ENCODE measurements at places on chromosomes 11 and 22.

GRCh38 chr11:64620381-64620971 lies 29.5 kb downstream of the SLC22A12 start:
- no peak for DNase-seq

DNA sequence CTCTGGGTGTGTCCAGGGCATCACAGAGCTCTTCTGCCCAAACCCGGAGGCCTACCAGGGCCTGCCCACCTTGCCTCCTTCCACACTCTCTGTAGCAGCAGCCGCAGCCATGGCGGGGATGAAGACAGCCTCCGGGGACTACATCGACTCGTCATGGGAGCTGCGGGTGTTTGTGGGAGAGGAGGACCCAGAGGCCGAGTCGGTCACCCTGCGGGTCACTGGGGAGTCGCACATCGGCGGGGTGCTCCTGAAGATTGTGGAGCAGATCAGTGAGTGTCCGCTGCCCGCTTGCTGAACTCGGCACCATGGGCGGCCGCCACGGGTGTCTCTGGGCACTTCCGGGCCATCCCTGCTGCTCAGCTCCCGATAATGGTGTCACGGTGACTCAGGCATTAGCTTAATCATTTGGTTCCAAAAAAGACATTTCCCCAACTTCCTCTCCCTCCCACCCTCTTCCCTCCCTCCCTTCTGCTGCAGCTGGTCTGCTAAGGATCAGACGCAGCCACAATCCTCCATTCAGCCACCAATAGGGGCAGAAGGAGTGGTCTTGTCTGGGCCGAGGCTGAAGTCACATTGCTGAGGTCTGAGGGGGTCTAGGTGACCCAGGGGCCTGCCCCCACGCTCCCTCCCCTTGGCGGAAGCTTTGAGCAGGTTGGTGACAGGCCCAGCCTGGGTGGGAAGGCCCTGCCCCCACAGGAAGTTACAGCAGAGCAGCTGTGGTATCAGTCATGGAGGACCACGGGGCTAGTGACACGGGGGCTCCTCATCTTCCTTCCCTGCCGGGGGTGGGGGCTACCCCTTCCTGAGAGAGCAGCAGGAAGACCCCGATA lies 950 bp downstream of the FERMT3 start:
- peak; percentile 65 for DNase-seq

GRCh38 chr22:34688825-34689224 lies 377.1 kb upstream of the ISX start:
- no peak for DNase-seq

DNA sequence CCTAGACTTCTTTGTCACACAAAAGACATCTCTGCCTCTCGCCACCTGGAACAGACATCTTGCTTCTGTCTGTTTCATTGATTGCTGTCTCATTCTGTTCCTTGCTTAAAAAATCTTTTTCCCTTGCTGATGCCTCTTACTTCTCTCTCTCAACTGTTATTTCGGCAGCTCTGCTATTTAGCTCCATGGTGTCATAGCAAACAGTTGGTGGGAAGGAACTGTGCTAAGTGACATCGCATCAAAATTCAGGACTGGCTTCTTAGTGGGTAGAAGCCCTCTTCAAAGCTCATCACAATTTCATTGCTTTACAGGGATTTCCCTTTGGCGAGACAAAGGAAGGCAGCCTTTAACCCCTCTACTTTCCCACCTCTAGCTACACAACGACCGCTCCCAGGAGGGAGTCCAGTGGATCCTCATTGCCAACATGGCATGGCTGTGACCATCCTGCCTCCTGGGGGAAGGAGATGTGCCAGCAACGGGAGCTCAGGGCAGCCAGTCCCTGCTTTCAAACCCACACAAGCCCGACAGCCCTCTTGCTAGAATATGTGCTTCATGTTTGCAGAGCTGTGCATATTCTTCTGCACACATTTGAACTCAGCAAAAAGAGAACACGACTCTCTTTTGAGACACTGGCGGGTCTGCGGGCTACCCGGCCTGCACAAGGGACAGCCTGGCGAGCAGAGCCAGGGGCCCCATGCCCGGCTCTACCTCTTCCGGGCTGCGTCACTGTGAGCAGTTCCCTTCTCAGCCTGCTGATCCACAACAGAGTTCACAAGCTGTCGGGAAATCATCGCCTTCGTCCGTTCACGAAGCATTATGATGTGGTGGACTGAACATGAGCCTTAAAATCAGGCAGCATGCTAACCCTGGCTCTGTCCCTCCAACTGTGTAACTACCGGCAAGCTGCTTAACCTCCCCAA lies 51.1 kb upstream of the JAM3 start:
- DNase-seq: no peak

- peak; percentile 25 for DNase-seq
These were observed 354.4 kb downstream of the SOX6 start for GRCh38 chr11:16001899-16002426.

DNA sequence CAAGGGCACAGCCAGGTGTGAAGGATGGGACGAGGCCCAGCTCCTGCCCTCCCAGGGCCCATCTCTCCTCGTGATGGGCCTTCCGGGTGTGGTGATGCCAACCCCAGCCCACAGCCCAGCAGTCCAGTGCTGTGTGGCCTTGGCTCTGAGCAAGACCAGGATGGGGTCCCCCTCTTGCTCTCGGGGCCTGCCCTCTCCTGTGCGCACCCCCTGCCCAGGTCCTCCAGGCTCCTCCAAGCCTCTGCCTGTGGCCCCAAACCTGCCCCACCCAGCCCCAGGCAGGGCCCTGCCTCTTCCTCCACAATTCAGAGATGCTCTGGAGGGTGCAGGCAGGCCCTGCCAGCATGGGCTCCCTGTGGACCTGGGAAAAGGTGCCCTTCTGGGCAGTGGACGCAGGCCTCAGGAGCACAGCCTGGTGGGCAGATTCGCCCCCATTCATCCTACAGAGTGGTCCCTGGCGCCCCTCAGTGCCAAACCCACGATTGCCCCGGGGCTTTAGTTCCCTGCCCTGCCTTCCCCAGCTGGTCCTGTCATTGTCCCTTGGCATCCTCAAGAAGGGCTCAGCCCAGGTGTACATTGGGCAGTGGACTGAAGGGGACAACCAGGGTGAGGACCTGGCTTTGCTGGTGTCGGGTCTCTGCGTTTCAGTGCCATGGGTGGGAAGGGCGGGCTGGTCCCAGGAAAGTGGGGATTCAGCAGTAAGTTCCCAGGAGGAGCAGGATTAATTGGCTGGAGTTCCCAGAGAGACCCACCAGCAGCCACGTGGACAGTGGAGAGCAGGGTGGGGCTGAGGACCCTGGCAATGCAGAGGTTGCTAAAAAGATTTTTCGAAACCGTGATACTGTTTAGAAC lies 19.8 kb downstream of the EIF1AD start:
- DNase-seq: no peak

- no peak for DNase-seq
These were observed 78.4 kb downstream of the XRRA1 start for GRCh38 chr11:74870485-74870884.

DNA sequence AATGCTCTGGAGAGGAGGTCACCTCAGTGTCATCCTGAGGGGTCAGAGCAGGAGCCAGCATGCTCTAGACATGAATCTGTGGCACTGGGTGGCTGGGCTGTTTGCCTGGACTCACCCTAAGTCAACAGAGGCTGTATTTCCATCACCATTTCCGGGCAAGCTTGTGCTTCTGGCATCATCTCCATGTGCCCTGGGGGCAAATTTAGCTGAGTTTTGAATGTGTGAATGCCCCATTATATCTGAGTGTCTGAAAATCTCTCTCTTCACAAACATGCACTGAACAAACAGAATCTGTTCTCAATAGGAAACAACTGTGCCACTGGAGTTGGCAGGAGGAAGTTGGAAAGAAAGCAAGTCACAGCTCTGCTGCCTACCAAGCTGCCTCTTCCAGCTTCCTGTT lies 356.2 kb downstream of the GRM5 start:
- no peak for DNase-seq

DNA sequence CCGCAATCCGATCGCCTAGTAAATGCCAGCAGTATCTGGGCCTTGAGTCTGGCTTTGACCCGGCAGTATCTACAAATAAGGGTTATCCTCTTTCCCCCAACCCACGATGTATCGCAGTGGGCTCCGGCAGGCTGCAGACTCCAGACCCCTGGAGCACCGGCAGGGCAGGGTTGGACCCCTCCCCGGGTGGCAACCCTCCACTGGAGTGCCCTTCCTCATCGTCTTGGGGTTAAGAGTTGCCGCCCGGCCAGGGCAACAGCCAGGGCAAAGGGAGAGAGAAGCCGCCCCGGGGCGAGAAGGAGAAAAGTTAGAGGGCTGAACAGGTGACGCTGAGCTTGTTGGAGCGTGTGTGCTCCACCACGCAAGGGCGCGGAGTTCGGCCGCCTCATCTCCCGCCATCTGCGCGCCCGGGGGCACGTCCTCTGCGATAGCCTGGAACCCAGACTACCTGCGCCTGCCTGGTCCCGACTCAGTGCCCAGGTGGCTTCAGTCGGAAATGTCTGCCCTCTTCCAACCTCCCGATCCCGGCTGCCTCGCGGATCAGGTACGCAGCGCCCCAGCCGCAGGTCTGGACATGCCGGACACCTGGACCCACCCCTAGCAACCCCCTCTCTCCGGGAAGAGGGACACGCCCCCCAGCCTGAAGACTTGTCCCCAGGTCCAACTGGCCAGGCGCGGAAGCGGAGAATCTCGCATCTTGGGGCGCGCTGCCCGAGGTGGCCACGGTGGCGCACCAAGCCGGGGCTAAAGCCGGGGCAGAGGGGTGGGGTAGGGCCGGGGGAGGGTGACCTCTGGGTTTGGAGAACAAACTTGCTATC lies 1.2 kb downstream of the DSCAML1 start:
- no peak for DNase-seq

DNA sequence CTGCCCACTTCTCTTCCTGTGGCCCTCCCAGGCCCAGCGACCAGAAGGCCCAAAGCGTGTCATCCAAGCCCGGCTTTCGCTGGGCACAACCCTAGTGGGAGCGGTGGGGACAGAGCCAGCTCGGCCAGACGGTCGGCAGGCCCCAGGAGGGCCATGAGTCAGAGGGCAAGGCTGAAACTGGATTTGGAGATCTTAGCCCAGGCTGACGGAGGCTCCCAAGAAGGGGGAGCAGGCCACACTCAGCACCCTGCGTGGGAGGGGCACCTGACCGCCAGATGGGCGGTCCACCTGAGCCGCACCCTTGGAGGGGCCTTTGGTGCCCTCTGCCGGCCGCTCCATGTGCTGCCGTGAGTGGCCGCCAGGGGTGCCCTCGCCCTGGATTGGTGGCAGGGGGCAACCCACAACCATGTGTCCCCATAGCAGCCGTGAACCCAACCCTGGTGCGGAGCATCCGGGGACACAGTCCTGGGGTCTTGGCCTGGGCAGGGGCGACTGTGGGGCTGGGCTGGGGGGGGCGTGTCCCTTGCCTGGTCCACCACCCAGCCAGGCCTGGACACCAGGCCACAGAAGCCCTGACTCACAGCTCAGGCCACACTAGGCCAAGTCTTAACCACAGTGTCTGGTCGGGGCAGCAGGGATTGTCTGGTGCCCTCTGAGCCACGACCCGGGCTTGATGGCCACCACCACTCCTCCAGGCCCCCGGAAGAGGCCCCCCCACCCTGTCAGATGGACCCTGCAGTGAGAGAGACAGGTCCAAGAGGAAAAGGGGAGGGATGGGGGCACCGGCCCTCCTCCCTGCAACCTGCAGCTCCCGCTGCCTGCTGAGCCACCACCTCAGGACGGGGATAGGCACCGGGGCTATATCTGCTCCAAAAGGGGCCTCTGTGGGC lies 19.2 kb upstream of the TALDO1 start:
- DNase-seq: peak; percentile 88

- no peak for DNase-seq
These were observed 186.8 kb downstream of the FAM181B start for GRCh38 chr11:82546661-82547557.

- no peak for DNase-seq
These were observed 3.9 kb downstream of the ENDOD1 start for GRCh38 chr11:95093548-95093947.

- no peak for DNase-seq
These were observed 75.4 kb upstream of the PPARA start for GRCh38 chr22:46074771-46075551.

DNA sequence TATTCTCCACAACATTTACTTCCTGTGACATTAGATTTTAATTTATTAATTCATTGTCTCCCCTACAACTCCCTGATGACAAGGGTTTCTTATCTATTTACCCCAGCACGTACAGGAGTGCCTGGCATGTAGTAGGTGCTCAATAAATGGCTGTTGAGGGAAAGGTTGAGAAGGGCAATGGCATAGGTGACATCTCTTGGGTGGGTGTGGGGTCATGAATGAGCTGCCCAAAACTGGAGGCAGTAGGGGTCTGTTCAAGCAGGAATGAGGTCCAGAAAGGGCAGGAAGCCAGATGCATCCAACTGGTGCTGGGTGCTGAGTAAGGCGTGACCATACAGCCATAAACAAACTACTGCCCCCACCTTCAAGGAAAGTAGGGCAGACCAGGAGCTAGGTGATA lies 2.8 kb downstream of the VWCE start:
- DNase-seq: no peak

GRCh38 chr11:61134801-61135257 lies 26.4 kb downstream of the VPS37C start:
- DNase-seq: no peak

DNA sequence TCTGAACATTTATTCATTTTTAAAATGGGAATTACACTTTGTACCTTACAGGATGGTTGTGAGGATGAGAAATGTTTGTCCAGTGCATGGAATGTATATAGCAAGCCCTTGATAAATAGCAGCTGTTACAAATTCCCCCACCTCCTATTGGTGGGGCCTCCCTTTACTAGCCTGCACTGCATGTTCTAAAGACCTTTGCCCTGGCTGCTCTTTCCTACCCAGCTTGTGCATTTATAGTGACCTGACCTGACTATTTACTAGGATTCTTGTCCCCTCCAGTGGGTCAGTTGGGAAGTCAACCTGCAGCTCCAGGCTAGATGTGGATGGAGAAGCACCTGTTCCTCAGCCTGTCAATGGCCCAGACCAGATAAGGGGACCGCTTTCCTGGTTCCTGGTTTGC lies 180.3 kb downstream of the HIPK3 start:
- DNase-seq: no peak

GRCh38 chr22:30116362-30117117 lies 36.3 kb downstream of the HORMAD2 start:
- DNase-seq: no peak

- DNase-seq: no peak
These were observed 16.6 kb upstream of the NTM start for GRCh38 chr11:131353766-131354165.

- DNase-seq: no peak
These were observed 564.3 kb downstream of the MN1 start for GRCh38 chr22:27237080-27237741.

- no peak for DNase-seq
These were observed 84.7 kb downstream of the DGCR2 start for GRCh38 chr22:19037282-19038163.

GRCh38 chr11:74739546-74740270 lies 8.5 kb upstream of the CHRDL2 start:
- DNase-seq: peak; percentile 38

DNA sequence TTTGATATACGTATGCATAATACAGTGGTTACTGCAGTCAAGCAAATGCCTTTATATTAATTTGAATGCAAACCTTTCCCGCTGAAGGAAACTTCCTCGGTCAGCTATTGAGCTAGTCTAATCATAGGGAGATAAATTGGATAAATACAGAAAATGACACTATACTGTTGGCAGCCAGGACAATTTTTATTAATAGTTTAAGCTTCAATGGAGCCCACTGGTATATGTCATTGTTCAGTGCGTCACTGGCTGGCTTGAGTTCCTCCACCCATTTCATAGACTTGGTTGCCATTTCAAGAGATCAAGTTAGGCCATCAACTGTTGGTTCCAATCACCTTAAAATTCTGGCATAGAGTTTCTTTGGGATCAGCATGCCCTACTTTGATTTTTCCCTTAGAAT lies 32.5 kb upstream of the DNAJB7 start:
- no peak for DNase-seq

GRCh38 chr11:30422447-30423278 lies 99.8 kb downstream of the ARL14EP start:
- DNase-seq: no peak

Data from T1000 (cell line).